ENCODE measurements at places on chromosomes 5 and 9. TPM values are rescaled to one million over a fixed set of nuclear protein-coding genes. Genes with fewer than 3 reads are reported as not detected.
A peak's percentile ranks its signal among the peaks of the same experiment; 100 is the strongest.

DNA sequence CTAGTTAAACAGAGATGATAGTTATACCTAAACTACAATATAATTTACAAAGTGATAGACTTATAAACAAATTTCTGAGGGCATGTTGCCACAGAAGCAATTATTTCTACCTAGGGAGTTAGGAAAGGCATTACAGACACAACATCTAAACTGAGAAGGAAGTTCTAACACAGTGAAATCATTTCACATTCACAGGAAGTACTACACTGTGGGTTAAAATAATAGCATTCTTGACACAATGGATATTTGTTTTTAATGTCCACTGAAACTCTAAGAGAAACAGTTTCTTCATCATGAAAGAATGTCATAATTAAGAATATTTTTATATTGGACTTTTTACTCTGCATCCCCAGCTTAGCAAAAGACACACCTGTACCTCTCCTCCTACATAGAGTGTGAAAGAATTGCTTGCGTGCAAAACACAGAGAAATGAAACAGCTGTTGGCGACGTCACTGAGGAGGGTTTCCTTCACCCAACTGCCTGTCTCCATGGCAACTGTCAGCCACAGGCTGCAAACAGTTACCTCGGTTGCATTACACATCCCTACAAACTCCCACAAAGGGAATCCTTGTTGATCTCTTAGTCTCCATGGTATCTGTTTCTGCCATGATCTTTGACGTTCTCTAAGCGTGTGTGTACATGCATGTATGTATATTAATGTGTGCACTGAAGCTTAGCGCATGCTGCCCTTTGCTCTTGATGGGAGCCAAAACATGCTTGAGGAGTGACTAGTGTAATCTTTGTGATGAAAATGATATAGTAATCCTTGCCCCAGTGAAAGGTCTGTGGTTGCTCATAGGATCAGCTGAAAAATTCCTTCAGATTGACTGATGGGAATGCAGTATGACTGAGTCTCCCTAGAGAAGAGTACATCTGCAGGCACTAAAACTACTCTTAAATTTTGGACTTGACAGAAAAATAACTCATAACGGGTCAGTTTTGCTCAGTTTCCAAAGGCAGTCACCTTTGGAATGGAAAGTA, 168.5 kb downstream of the ACTL7B start:
- no peaks in the 10 kb centered on the region for H3K27me3 ChIP-seq
- no peak for DNase-seq
- H3K36me3 ChIP-seq = peaks cover 12% of the 10 kb centered on the region
- H3K4me1 ChIP-seq = no peaks in the 10 kb centered on the region
- H3K27ac ChIP-seq = no peak overlapping the region

DNA sequence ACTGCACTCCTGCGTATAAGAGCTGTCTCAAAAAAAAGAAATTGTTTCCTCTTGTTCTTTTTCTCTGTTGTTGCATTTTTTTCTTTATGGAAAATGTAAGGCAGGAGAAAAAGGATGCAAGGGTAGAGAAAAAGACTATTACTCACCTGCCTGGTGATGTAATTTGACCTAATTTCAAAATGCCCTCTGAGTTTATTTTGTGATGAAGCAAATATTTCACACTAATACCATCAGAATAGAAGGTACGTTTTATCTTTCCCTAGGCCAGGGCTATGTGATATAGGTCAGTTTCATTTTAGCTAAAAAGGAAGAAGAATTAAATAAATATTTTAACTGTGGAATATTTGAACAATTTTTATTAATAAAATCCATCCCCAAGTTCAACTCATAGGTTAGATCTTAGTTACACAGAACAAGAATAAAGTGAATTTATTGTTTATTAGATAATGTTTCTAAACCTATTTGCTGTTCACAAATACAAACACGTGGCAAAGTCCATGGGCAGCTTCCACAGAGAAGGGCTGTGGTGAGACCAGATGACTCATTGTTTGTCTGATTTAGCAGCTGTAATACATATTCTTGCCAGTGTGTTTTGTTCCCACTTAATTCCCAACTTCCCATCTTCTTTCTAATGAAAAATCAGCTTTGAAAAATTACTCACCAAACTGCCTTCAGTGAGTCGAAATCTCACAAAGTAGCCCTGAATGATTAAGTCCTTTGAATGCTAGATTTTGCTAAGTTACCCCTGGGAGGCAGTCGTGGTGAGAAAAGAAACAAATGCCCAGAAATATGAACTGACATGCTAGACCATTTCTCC, 52.8 kb upstream of the CCDC112 start:
- H3K27me3 ChIP-seq = no peaks in the 10 kb centered on the region
- peaks cover 4% of the 10 kb centered on the region for H3K36me3 ChIP-seq
- no peak overlapping the region for H3K4me3 ChIP-seq

GRCh38 chr5:27381686-27382085, 343.3 kb upstream of the CDH9 start:
- no peaks in the 10 kb centered on the region for H3K27me3 ChIP-seq
- H3K4me1 ChIP-seq = no peaks in the 10 kb centered on the region
- no peak for DNase-seq
- no peak overlapping the region for H3K27ac ChIP-seq
- no peaks in the 10 kb centered on the region for H3K36me3 ChIP-seq
- no peak overlapping the region for H3K4me3 ChIP-seq

- H3K27me3 ChIP-seq = no peaks in the 10 kb centered on the region
- no peak for DNase-seq
- no peak overlapping the region for H3K4me3 ChIP-seq
- H3K36me3 ChIP-seq = peaks cover 18% of the 10 kb centered on the region
Measured at GRCh38 chr9:127341152-127341551, 55.8 kb upstream of the SLC2A8 start.

- DNase-seq = peak; percentile 41
- H3K27me3 ChIP-seq = no peaks in the 10 kb centered on the region
- H3K4me3 ChIP-seq = no peak overlapping the region
- no peak overlapping the region for H3K27ac ChIP-seq
Measured at GRCh38 chr9:120117081-120117480, 462.9 kb downstream of the CDK5RAP2 start.

MYOZ3 gene
- 18.1 TPM for total RNA-seq

ITK gene
- 0.22 TPM for total RNA-seq

Data from H9 (cell line).